ENCODE measurements at places on chromosomes 6 and 20.

DNA sequence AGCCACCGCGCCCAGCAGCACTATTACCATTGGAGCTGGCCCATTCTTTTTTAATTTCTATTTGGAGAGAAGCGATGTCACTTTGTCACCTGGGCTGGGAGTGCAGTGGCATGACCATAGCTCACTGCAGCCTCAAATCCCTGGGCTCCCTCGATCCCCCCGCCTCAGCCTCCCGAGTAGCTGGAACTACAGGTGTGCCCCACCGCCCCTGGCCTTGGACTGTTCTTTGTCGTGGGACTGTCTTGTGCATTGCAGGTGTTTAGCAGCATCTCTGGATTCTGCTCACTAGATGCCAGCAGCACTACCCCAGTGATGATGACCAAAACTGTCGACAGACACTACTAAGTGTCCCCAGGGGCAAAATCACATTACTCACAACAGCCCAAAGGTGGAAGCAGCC is 80.3 kb downstream of the PRND start:
- no peak for DNase-seq

- no peak for DNase-seq
These were observed 85.5 kb downstream of the ARID1B start for GRCh38 chr6:156862711-156863110.

GRCh38 chr20:52191132-52191915 is at the start of gene ZFP64:
Gene ZFP64 (minus strand): TSS chr20:52191779. CDS start chr20:52191636, 143 bp downstream.
- peak; percentile 72 for DNase-seq

DNA sequence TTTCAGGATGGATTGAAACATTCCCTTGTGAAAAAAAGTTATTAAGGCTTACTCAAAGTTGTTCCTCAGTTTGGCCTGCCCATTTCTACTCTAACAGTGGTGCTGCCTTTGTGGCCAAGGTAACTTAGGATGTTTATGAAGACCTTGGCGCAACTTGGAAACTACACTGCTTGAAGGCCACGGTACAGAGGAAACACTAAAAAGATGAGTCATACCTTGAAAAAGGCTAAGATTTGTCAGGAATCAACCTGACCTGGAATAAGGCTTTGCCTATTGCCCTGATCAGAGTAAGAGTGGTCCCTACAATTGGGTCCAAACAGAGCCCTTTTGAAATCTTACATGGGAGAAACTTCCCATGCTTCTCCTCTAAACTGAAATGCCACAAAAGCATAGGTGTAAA is 119.9 kb upstream of the MOCS1 start:
- DNase-seq: no peak

Measured in fibroblast of the aortic adventitia (primary cell).